Stimulated activated CD4-positive, alpha-beta T cell treated with anti-CD3 and anti-CD28 coated beads, Interleukin-1b, Interleukin-23, amount 100 ng/mL, for 24 hours (primary cell): ENCODE measurements at places on chromosomes 2 and 18.

DNA sequence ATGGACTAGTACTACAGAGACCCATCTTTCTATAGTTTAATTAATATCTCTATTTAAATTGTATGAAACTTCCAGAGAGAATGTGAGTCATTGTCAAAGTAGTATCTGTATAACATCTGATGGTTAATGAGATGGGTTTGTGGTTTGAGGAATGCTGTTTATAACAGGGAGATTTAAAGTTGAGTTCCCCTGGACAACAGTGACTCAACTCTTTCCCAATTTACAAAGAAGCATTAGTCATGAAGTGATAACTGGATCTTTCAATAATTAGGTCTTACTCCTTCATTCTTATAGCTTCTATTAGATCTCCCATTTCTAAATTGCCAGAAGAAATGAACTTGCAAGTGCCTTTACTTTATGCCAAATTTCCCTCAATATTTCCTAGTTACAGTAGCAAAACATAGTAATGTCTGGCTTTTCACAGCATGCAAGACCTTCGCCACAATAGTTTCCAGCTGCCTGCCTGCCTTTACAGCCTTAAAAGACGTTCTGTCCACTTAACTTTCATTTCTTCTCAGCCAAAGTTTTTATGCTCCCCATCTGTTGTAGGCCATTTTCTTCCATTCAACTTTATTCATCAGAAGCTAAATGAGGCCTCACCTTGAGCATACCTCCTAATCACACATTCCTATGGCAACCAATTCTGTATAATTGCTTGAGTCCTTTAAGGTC is 47.7 kb upstream of the WDR75 start:
- DNase-seq, result no peak

DNA sequence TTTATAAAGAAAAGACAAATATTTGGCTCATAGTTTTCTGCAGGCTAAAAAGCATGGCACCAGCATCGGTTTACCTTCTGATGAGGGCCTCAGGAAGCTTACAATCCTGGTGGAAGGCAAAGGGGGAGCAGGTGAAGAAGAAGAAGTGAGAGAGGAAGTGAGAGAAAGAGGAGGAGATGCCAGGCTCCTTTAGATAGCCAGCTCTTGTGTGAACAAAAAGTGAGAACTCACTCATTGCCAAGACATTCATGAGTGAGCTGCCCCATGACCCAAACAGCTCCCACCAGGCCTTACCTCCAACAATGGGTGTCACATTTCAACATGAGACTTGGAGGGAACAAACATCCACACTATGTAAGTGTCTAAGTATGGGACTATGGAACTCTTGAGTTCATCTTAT is 14.3 kb downstream of the CCDC150 start:
- DNase-seq, result no peak

DNA sequence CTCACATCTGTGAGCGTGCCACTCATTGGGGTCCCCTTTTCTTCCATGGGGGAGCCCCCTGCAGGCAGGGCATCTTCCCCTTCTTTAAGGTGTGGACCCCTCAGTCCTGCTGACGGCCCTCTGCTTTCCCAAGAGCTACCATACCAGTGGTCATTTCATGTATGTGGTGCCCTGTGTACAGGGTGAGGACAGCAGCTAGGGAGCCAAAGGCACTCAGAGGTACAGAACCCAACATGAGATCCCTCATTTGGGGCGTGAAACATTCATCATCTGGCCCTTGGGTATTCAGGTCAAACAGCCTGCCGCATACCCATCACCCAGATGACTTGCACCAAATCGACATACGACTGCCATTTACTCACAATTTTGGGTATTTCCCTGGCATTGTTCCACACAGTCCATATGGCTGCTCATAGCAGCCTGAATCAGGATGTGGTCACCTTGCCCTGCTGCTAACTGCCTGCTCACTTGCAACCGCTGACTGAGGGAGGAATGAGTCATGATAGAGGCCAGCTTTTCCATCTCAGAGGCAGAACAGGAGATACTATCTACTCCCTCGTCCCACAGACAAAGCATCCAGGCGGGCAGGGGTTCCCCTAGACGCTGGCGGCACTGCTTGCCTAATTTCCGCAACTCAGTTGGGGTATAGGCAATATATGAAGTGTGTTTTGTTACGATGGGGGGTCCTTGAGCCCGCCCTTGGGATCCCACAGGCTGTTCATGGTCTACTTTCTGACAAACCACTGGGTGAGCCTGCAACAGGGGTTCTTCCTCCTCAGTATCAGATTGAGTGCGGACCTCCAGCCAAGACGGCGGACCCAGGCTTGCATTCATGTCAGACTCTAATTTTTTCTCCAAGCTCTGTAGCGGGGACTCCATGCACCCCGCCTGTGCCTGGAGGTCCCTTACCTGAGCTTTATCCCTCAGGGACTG is 228.6 kb downstream of the SATB2 start:
- DNase-seq, result no peak

GRCh38 chr2:16239296-16239850 is 299.0 kb downstream of the MYCN start:
- no peak for DNase-seq

DNA sequence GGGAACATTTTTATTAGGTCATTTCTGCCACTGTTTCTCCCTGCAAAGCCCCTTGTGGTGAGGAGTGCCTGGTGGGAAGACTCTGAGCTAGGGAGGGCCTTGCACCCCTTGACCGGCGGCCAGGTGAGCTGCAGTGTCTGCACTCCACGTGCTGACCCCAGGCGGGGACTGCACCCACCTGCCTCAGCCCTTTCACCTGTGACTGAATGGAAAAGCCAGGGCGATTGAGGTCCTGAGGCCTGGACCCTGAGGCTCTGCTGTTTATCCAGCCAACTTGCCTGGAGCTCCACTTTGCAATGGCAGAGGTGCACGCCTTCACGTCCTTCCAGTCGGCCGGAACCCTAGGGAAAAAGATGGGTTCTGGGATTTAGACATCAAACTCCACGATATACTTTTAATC is 53.1 kb downstream of the TMEM18 start:
- DNase-seq, result no peak

DNA sequence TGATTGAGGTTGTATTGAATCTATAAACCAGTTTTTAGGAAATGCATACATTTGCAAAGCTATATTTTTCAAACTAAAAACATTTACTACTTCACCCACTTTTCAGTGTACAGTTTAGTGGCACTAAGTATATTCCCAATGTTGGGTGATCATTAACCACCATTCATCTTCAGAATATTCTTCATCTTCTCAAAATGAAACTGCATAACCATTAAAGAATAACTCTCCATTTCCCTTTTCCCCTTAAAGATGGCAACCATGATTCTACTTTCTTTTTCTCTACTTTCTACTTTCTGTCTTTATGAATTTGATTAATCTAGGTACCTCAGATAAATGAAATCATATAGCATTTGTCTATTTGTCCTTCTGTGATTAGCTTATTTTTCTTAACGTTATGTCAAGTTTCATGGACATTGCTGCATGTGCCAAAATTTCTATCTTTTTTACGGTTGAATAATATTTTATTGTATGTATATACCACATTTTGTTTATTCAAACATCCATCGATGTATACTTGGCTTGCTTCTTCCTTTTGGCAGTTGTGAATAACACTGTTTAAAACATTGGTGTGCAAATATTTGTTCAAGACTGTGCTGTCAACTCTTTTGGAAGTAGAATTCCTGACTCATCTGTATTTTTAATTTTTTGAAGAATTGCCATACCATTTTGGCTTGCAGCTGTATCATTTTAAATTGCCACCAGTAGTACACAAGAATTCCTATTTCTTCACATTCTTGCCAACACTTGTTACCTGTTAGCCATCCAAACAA is 104.9 kb downstream of the RPRM start:
- no peak for DNase-seq

GRCh38 chr2:73907840-73908452 is 15.1 kb downstream of the ACTG2 start:
- DNase-seq, result no peak

DNA sequence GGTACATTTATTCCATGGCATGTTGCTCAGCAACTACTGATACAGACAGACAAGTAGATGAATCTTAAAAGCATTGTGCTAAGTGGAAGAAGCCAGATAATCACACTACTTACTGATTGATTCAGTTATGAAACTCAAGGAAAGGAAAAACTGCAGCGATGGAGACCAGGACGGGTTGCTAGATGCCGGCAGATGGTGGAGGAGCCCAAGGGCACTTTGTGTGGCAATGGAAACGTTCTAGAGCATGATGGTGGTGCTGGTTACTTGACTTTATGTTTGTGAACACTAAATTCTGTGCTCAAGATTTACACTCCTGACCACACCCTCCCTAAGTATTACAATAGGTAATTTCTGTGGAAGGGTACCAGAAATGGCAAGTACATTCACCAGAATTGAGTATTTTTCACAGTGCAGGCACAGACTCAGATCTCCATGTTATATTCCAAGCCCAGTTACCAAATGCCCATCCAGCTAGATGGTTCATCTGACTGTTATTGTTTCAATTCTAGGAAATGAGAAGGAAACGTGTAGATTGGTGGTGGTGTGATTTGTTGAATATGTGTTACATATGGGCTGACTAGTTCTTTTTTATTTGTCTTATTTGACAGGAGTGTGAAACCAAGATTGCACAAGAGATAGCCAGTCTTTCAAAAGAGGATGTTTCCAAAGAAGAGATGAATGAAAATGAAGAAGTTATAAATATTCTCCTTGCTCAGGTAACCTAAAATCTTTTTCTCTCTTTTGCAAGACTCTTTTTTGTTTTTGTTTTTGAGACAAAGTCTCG is 55.1 kb downstream of the RALBP1 start:
- DNase-seq, result no peak

DNA sequence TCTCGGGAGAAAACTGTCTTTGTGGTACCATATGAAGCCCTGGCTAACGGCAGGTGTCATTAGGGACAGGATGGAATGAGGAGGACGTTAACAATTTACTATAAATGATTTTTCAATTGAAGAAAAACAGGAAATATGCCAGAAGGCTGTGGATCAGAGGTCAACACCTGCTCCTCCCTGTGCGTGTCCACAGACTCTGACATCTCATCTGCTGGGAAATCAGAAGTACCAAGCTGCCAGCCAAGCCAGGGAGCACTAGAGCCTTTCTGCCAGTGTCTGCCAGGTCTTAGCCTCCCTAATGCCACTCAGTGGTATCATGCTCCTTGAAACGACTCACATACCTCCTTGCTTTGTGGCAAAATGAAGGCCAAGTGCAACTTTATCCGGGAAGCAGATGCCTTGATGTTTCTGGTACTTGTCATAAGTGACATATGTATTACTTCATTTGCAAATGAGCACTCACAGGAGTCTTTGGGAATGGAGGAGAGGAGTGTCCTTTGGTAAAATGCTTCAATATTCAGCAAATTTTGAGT is 541.1 kb downstream of the SATB2 start:
- no peak for DNase-seq

GRCh38 chr2:23711979-23712755 is 214.8 kb downstream of the ATAD2B start:
- no peak for DNase-seq

GRCh38 chr2:10819714-10820314 is 7.2 kb upstream of the PDIA6 start:
- DNase-seq, result no peak

DNA sequence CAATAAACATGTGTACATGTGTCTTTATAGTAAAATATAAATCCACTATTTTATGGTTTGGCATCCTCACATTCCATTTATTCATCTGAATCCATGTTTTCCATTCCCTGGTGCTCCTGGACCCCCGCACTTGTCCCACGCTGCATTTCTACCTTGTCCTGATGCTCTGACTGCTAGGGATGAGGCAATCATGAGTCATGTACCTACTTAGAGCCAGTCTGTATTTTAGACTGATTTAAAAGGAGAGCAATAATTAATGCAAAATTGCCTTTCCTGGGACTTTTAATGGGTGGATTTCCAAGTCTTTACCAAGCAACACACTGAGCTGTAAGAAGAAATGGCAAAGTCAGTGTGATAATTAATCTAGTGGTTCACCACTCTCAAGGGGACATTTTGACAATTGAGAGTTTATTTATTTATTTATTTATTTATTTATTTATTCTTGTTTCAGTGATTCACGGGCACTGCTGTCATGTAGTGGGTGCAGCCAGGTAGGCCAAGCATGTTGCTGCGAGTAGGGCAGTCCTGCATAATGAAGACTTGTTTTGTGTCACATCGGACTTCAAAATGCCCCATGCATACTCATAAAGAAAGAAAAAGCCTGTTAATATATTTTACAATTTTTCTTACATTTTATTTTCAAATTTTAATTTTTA is 419.3 kb upstream of the VWC2L start:
- no peak for DNase-seq

GRCh38 chr2:37005118-37005868 is 39.0 kb upstream of the STRN start:
- DNase-seq, result no peak

- DNase-seq, result no peak
Observed at GRCh38 chr2:26606847-26607190, 34.3 kb downstream of the CIB4 start.

GRCh38 chr18:51867767-51868166 is 472.2 kb upstream of the DCC start:
- DNase-seq, result no peak

DNA sequence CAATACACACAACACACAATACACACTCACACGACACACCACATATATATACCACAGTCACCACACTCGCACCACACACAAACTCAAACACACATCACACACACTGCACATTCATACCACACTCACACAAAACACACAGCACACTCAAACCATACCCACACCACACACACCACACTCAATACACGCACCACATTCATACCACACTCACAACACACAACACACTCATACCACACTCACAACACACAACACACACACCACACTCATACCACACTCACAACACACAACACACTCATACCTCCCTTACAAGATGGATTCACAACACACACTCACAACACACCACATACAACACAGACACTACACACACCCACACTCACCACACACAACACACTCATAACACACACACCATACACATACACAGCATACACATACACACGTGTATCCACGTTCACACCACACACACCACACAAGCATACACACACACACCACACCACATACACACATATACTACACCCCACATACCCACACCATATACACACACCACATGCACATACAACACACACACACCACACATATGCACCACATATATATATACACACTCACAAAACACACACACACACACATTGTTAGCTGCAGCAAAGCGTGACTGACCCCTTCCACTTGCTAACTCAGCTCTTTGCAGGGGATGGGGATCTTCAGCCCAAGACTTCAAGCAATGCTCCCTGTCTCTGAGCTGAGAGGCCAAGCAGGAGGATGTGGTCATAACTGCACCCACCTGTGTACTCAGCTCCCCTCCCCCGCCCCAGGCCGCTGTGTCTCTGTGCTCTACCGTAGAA is 59.0 kb downstream of the SDC1 start:
- DNase-seq, result no peak

- DNase-seq, result no peak
Observed at GRCh38 chr2:20429528-20429927, 17.3 kb upstream of the RHOB start.

DNA sequence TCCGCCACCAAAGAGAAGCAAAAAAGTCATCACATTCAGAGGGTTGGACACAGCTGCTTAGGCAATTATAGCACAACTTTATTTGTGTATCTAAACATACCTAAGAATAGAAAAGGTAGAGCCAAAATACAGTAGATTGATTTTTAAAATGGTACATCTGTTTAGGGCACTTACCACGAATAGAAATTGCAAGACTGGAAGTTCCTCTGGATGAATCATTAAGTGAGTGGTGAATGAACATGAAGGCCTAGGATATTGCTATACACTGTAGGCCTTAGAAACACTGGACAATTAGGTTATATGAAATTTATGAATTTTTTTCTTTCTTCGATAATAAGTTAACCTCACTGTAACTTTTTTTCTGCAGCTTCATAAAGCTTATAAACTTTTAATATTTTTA is 687.0 kb downstream of the BCL11A start:
- no peak for DNase-seq
